ENCODE measurements at places on chromosomes 12 and 14.
A peak's percentile ranks its signal among the peaks of the same experiment; 100 is the strongest.

DNA sequence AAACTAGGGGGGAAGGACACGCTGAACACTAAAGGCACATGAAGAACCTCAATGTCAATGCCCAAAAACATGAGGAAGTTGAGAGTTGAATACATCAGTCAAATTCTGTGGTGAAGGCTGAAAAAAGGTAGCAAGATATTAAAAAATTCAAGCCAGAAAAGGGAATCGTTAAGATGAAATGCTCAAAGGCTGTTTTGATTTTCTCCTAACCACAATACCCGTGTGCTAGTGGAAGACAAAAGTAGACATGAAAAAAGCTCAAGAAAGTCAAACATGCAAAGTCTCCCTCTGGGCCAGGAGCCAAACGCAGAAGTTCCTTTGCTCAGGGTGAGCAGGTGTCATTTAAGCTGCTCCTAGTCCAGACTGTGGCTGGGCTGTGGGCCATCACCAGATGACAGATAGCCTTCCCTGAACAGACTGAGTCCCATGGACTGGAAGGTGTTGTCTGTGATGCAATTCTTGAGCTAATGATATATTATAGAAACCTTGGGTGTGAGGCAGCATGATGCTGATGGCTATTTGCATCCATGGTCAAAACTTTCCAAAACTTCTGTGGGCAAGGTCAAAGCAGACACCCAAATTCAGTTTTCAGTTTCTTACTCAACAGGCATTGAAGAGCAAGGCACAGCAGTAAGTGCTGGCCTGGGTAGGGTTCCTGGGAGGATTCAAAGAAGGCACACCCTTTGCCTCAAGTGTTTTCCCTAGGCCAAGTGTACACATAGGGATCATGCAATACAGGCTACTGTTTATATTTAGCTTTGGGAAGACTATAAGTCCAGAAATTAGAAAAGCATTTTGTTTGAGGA, 81.6 kb downstream of the MYRFL start:
- DNase-seq, result no peak

- no peak for DNase-seq
These were observed 249.1 kb downstream of the DPY19L2 start for GRCh38 chr12:63419154-63419553.

GRCh38 chr12:1629338-1630132, 504 bp downstream of the WNT5B start:
- no peak for DNase-seq

DNA sequence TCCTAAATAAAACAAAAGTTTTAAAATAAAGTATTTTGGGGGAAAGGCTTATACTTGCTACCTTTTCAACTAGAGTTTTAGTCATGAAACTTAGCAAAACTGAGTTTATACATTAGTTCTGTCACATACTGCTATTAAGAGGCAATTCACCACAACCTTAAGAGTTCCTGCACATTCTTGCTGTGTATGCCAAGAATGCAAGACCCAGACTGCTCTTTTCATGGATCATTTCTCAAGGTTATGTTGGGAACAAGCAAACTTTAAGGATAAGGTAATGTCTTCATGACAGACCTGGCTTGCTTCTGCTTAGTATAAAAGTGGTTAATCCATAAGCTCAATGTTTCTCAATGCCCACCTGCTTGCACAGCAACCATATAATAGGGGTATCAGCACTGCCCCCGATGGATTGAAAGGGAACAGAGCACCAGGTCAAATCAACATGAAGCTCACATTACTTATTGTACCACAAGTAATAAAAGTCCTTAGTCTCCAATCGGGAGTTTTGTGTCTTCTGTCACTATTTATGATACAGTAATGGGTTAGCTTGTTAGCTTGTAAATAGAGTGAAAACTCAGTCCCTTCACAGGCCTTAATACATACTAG, 67.6 kb downstream of the KIF21A start:
- DNase-seq, result no peak

DNA sequence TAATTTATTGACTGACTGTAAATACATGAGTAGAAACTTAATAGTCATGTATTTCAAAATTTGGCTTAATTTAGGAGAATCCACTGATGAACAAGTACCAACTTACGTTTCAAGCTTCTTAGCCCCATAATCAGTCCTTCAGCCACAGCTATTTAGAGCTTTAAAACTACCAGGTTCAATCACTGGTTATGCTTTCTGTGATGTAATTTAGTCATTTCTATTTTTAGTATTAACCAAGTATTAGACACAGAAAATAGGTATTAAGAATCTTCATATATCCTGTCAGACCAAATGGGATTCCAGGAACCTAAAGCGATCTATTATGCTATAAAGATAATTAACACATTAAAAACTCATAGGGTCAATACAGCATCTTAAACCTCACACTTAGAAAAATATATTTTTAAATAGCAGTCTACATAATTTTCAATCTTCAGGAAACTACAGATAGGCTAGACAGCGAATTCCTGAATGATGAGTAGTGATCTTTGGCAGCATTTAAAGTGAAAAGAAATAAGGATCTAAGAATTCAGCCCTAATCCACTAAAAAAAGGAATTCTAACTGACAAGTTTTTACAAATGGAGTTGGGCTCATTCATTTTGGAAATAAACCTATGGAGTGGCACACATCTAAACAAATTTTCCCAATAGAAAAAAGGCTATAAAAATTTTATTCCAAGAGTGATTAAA, 51.5 kb downstream of the ZC3H14 start:
- DNase-seq, result no peak

DNA sequence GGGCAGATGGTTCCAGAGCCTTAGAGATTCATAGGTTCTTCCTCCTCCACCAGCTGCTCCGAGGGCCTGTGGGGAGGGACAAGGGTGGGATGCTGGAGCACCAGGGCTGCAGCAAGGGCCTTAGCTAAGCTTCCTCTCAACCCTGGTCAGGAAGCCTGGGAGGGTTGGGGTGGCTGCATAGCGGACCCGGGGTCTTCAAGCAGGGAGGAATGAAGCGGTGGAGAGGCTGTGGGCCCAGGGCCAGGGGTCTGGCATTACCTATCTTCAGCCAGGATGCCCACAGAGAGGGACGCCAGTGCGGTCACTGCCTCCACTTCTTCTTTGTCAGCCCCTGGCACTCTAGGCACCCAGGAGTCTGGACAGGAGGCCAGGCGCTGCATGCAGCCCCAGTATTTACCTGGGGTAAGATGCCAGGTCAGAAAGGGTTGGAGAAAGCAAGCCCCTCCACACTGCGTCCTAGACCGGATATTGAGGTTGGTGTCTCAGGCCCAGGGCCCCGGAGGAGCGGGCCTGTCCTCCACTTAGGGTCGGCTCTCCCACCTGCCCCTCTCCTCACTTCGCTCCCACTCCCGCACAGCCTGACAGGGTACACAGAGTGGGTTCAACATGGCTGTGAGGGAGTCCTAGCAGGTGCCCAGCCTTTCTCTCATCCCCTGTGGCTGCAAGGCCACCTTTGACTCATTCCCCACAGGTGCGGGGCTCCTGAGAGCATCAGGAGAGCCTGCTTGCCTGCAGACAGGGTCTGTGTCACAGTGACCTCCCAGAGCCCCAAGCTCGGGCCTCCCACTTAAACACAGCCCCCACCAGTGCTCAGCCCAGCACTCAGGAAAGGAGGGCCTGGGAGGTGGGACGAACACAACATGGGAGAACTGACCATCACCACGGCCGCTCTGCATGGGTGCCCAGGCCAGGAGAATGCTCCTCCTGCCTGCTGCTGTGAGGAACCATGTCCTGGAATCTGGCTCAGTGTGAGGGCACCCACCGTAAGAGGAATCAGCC, 11.1 kb downstream of the SLC48A1 start:
- DNase-seq, result no peak

- no peak for DNase-seq
These were observed 5.8 kb downstream of the TNS2 start for GRCh38 chr12:53055471-53056266.

GRCh38 chr12:2267703-2268470, 215.1 kb downstream of the CACNA1C start:
- DNase-seq, result no peak

DNA sequence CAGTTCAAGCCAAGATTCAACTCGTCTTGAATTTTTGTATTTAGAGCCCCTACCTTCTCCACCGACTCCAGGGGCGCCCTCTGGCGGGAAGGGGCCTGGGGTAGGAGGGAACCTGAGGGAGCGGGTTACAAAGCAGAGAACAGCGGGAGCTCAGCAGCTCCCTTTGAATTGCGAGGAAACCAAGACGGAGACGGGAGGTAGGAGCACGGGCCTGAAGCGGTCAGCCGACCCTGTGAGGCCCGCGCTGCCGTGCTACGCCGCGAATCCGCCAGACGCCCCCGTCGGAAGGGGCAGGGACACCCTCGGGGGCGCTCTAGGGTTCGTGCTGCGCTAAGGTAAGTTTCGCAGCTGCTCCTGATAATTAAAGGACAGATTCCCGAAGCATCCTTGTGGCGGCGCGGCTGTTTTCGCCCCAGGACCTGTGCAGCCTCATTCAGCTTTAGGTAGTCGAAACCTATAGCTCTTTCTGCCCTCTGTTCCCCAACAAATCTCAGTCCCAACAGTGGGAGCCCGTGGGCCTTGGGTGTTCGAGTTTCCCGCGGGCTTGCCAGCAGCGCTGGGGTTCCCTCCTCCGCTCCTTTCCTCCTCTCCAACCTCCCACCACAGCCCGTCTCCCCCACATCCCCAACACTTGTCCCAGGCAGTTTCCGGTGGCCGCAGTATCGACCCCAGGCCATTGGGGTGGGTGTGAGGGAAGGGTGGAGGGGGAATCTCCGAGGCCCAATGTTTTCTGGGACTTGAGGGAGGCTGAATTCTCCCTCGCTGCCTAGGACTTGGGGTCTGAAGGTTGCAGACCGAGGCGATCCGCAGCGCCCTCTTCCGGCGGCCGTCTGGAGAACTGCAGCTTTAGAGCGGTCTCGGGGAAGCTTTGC, 5.1 kb upstream of the NKX2-1 start:
- no peak for DNase-seq

DNA sequence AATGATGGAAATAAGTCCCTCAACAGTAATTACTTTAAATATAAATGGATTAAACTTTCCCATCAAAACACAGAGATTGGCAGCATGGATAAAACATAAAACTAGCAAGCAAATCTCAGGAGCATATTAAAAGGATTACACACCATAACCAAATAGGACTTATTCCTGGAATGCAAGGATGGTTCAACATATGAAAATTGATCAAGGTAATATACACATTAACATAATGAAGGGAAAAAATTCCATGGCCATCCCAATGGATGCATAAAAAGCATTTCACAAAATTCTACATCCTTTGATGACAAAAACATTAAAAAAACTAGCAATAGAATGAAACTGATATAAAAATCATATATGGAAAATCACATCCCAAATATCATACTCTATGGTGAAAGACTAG, 13.6 kb downstream of the CACNA2D4 start:
- DNase-seq, result no peak

- no peak for DNase-seq
These were observed 13.4 kb upstream of the ANKRD33 start for GRCh38 chr12:51874486-51874885.

GRCh38 chr12:14471497-14471896, 96.2 kb downstream of the PLBD1 start:
- DNase-seq, result no peak

GRCh38 chr12:115204957-115205754, 521.2 kb upstream of the TBX3 start:
- no peak for DNase-seq

DNA sequence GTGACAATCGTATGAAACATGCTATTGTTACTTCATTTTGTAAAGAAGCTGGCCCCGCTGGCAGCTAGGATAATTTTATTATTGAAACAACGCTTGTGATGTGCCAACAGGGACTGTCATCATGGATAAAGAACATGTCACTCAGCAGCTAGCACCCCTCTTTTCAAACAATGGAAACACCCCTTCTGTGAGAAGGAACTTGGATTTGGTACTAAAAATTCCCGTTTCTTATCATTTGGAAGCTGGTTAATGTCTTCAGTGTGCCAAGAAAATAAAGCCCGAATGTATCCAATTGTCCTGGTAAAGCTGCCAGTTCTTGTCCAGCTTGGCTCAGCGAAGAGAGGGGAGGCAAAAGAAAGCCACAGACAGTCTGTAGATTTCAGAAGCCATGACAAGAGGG, 186.6 kb downstream of the PHLDA1 start:
- DNase-seq, result no peak

GRCh38 chr12:121915841-121916321, 2.5 kb upstream of the CFAP251 start:
- no peak for DNase-seq

GRCh38 chr14:101118746-101119591, 215.4 kb upstream of the RTL1 start:
- no peak for DNase-seq

- peak; percentile 61 for DNase-seq
These were observed 760 bp downstream of the ACTN1 start for GRCh38 chr14:68978172-68978911.

DNA sequence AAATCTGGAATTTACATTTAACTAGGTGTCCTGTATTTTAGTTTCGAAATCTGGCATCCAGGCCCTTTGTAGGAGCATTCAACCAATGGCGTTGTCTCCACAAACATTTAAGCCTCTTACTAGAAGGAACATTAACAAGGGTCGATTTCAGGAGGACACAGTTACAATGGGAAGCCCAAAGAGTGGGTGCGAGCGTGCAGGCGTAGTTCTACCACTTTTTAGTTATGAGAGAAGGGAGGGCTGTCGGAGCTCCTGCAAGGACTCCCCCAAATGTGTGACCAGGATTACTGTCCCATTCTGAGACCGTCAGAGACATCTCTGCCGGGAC, 365 bp upstream of the ABHD4 start:
- no peak for DNase-seq

GRCh38 chr14:52988139-52988538, 37.3 kb upstream of the FERMT2 start:
- no peak for DNase-seq

GRCh38 chr12:109192358-109192757, 76.0 kb downstream of the ACACB start:
- no peak for DNase-seq

DNA sequence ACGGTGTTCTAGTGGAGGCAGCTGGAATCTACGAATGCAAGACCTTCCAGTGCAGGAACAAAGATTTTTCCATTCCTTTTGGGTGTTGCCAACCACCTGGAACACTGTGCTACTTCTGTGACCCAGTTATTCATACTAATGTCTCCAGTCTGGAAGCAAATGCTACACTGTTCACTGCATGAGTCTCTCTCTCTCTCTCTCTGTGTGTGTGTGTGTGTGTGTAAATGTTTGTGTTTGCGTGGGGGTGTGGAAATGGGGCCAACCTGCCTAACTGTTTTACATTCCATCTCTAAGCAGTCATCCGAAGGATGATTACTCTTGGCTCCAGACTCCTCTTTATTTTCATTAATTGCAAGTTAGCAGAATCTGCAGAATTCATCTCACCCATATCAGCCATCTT, 29.9 kb upstream of the YBX3 start:
- DNase-seq, result no peak

- DNase-seq, result no peak
These were observed 24.9 kb downstream of the PSMC1 start for GRCh38 chr14:90281261-90281660.

- no peak for DNase-seq
These were observed 10.4 kb upstream of the ACVR1B start for GRCh38 chr12:51941011-51941581.

GRCh38 chr14:75361751-75362433, 65.9 kb upstream of the JDP2 start:
- DNase-seq, result no peak

- DNase-seq, result no peak
These were observed 30.6 kb downstream of the ATF7IP start for GRCh38 chr12:14396071-14396470.

GRCh38 chr12:12582895-12583303, 20.2 kb upstream of the DUSP16 start:
- no peak for DNase-seq

- DNase-seq, result no peak
These were observed 38.0 kb downstream of the ADCK1 start for GRCh38 chr14:77837926-77838325.
